CD4-positive, alpha-beta T cell treated with Interferon alpha-2 for 1 hour (primary cell): ENCODE measurements at places on chromosomes 6 and 20.

- DNase-seq: no peak
Observed at GRCh38 chr6:79238919-79239318, 4.4 kb upstream of the HMGN3 start.

GRCh38 chr6:43478008-43478372 lies 620 bp downstream of the TJAP1 start:
- no peak for DNase-seq

DNA sequence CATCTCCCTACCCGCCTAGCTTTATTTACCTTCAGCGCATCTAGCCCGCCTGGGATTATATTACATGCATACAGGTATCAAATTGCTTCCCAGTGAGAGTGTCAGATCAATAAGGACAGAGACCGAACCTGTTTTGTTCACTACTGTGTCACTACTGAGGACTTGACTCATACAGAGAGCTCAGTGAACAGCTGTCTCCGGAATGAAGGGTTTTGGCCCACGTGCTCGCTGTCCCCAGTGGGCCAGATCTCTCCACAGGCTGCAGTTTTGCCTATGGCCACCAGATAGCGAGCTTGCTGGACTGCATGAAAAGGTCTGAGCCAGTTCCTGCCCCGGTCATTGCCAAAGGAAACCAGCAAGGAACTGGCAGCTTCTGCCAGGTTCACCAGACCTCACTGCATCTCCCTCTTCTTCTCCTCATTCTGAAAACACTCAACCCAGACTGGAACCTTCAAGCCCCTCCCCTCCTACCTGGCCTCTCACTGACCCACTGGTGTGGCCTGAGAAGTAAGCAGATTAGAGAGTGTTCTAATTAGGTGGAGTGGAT lies 150.8 kb downstream of the ZMYND8 start:
- DNase-seq: no peak

DNA sequence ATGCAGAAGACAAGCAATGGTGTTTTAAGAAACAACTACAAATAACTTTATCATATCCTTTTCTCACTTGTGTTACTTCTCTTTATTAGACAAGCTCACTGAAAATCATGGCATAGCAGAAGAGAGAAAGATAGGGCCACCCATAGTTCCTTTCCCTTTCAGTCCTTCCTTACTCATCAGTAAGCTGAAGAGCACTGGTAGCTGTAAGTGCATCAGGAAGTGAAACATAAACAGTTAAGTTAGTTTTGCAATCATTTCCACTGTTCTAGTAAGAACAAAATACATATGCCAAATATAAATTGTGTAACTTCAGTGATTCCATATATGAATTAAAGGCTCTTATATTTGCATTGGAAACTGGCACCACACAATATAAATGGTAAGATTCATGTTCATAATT lies 220.1 kb downstream of the HACE1 start:
- DNase-seq: no peak

GRCh38 chr6:141618180-141618581 lies 514.5 kb upstream of the GJE1 start:
- DNase-seq: no peak

DNA sequence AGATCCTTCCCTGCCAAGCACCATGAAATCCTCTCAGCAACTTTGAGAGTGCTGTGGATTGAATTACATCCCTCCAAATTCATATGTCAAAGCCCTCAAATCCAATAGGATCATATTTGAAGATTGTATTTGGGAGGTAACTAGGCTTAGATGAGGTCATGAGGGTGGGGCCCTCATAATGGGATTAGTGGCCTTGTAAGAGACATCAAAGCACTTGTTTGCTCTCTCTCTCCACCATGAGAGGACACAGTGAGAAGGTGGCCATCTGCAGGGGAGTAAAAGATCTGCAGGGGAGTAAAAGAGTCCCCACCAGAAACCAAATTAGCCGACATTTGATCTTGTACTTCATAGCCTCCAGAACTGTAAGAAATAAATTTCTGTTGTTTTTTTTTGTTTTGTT lies 298.2 kb downstream of the SAMD5 start:
- no peak for DNase-seq

DNA sequence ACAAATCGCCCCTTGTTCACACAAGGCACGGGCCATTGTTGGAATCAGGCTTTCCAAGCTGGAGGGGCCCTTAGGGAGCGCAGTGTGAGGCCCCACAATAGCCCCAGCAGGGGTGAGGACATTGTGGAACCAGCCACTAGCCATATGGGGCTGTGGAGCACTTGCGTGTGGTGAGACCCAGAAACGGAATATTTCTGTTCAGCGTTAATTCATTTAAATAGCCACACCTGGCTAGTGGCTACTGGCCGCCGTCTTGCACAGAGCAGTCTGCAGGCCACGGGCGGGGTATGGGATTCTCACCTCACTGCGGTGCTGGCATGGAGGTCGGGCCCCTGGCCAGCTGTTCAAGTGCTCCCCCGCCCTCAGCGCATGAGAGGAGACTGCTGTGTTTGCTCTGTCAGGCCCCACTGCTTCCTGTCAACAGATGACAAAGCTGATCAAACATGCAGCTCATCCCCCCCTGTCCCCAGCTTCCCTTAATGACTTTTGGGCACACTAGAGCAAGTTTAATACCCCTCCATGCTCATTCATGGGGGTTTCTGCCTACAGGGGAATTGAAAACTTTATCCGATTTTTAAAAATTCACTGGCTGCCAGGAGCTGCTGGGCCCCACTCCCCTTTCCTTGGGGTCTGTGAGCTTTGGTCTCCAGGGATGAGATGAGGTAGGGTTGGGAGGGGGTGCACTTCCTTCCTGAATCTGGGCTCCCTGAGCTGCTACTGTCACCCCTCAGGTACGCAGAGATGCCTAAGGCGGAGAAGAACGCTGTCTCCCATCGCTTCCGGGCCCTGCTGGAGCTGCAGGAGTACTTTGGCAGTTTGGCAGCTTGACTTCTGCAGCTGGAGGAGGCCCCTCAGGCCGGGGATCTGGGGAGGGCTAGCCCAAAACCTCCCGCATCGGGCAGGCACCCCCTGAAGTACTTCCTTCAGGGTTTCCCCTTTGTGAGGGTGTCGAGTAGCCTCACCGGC lies 13.6 kb downstream of the ITPA start:
- peak; percentile 8 for DNase-seq

GRCh38 chr6:30283761-30284160 lies 43.0 kb upstream of the TRIM39 start:
- DNase-seq: no peak

DNA sequence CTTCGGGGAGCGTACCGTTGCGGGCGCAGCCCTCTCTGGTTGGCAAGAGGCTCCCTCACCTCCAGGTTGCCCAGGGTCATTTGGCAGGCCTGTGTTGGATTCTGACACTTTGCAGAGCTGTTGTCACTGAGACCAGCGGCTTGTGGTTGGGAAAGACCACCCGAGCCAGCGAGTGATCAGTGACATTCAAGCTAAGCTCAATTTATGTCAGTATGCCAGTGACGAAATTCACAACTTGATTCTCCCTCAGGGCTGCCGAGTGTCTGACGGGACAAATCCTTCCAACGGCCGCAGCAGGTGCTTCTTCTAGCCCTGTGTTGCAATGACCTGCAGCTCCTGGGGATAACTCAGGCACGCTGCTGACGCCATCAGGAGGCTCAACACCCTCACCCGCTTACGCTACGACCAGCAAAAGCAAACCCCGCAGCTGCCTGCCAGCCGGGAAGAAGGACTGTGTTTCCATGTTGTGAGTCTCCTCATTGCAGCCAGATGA lies 16.9 kb upstream of the SLC22A2 start:
- DNase-seq: no peak

GRCh38 chr20:13105039-13105438 lies 96.3 kb downstream of the SPTLC3 start:
- no peak for DNase-seq
